ENCODE measurements at places on chromosomes 1 and 21.

DNA sequence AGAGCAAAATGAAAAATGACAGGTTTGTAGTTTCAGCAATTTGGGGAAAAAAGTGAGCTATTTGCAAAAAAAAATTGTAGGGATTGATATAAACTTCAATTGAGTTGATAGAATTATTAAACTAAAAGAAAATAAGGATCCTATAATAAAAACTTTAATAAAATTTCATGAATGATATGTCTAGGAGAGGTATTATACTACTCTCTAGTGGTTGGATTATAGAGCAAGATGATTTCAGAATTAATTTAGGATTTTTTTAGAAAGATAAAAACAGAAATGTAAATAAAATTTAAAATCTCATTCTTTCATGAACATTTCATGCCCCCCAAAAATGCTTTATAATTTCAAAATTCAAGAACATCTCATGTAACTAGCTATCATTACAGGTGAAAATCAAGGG lies 430.4 kb downstream of the DSCAM start:
- DNase-seq, result no peak
- no peak overlapping the region for H3K27ac ChIP-seq
- H3K4me3 ChIP-seq, result no peak overlapping the region

- DNase-seq, result no peak
- H3K4me3 ChIP-seq, result no peak overlapping the region
- H3K27me3 ChIP-seq, result no peaks in the 10 kb centered on the region
- H3K27ac ChIP-seq, result no peak overlapping the region
Observed at GRCh38 chr1:209611771-209612570, 28.5 kb downstream of the CAMK1G start.

DNA sequence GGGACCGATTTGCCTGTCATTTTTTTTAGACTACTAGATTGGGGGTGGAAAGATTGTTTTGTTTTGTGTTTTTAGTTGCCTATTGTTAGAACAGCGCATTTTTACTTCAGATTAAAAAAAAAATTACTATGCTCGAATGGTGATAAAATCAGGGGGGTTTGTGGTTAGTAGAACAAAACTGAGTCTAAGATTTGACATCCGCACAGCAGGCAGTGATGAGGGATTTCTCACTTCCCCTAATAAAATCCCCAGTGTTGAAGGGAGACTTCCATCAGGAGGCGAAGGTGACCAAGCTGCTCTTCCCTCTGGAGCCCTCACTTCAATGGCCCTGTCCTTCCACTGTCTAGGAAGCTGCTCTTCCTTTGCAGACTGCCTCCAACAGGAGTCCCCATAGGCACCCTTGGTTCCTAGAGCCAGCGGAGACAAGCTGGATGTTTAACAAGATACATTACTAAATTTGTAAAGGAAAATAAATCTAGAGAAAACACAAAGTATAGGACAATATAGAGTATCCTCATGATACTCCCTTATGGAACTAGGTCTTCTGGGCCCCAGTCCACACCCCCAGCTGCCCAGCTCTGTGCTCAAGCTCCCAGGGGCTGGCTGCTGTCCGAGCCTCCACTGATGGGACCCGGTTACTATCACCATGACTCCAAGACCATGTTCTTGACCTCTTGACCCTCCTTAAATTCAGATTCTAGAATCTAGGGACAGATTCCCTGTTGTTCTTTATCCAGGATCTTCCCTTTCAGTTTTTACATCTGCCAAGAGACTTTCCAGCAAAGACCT lies 31.0 kb downstream of the TENT5C start:
- H3K36me3 ChIP-seq, result no peaks in the 10 kb centered on the region
- DNase-seq, result no peak
- H3K27me3 ChIP-seq, result peaks cover 71% of the 10 kb centered on the region
- H3K27ac ChIP-seq, result no peak overlapping the region

GRCh38 chr1:110634455-110635311 lies 28.5 kb upstream of the KCNA2 start:
- H3K36me3 ChIP-seq, result no peaks in the 10 kb centered on the region
- peak overlapping the region; percentile 90 for H3K27ac ChIP-seq

DNA sequence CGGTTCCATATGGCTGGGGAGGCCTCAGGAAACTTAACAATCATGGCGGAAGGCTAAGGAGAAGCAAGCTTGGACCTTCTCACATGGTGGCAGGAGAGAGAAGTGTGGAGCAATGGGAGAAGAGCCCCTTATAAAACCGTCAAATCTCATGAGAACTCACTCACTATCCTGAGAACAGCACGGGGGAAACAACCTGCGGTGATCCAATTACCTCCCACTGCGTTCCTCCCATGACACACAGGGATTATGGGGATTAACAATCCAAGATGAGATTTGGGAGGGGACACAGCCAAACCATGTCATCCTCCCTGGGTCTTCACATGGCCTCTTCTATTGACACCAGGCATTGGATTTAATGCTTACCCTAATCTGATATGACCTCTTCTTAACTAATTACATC lies 455.1 kb upstream of the VAMP3 start:
- H3K36me3 ChIP-seq, result no peaks in the 10 kb centered on the region
- H3K27me3 ChIP-seq, result peaks cover 8% of the 10 kb centered on the region
- H3K4me3 ChIP-seq, result no peak overlapping the region

DNA sequence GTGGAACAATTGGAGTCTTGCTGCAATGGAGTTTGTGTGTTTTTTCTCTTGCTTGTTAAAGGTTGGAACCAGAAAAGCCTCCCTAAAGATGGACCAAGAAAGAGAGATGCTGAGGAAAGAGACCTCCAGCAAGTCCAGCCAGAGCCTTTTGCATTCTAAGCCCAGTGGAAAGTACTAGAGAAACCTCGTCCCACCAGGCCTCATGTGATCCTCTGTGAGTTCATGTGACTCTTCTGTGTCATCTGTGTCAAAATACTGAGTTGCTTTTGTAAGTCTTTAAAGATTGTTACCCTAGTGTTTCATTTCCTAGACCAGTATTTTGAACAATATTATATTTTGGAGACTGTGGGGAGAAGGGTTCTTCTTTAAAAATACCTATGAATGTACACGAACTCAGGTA lies 12.5 kb upstream of the EFHD2 start:
- H3K36me3 ChIP-seq, result peaks cover 4% of the 10 kb centered on the region
- no peak overlapping the region for H3K4me3 ChIP-seq
- no peaks in the 10 kb centered on the region for H3K27me3 ChIP-seq

GRCh38 chr1:206734499-206735142 lies 36.0 kb upstream of the IL19 start:
- H3K4me3 ChIP-seq, result no peak overlapping the region
- peaks cover 50% of the 10 kb centered on the region for H3K4me1 ChIP-seq
- no peaks in the 10 kb centered on the region for H3K27me3 ChIP-seq

DNA sequence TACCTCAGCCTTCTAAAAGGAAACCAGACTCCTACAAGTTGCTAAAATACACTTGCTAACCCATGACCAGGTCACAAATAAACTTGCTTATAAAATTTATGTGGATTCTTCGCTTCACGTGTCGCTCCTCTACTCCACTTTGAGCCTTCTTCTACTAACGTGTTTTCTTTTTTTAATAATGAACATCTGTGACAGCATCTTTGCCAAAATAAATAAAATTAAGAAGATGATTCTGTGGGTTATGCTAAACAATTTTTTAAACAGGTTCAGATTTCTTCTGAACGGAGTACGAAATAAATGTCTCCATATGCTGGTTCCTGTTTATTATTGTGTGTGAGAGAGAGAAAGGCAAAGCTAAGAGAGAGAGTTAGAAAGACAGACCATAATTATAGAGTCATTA lies 735.8 kb downstream of the LTN1 start:
- H3K27me3 ChIP-seq, result peaks cover 5% of the 10 kb centered on the region
- no peaks in the 10 kb centered on the region for H3K4me1 ChIP-seq
- DNase-seq, result no peak
- H3K36me3 ChIP-seq, result no peaks in the 10 kb centered on the region
- H3K27ac ChIP-seq, result no peak overlapping the region
- no peak overlapping the region for H3K4me3 ChIP-seq

GRCh38 chr1:174965362-174966007 lies 34.3 kb upstream of the CACYBP start:
- no peaks in the 10 kb centered on the region for H3K27me3 ChIP-seq
- H3K4me3 ChIP-seq, result peak overlapping the region; percentile 74
- no peak for DNase-seq
- peaks cover 1% of the 10 kb centered on the region for H3K36me3 ChIP-seq
- H3K4me1 ChIP-seq, result peaks cover 60% of the 10 kb centered on the region
- H3K27ac ChIP-seq, result peak overlapping the region; percentile 92

DNA sequence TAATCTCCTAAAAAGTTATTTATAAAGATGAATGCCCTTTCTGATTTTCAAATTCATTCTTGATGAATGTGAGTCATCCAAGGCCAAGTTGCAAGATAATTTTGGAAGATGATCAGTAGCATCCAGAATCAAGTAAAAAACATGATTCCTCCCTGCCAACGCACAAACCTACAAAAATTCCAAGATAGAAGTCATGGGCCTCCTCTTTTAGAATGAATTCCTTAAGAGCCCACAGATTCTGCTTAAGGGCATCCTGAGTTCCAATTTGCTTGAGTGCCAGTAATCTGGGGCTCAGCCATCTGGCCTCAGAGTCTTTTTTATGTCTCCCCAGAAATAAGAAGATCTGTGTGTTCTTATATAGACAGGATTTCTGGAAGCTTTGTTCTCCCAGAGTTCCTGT lies 23.2 kb upstream of the SPATA6 start:
- no peak overlapping the region for H3K27ac ChIP-seq
- no peak for DNase-seq
- peaks cover 7% of the 10 kb centered on the region for H3K27me3 ChIP-seq
- no peak overlapping the region for H3K4me3 ChIP-seq

DNA sequence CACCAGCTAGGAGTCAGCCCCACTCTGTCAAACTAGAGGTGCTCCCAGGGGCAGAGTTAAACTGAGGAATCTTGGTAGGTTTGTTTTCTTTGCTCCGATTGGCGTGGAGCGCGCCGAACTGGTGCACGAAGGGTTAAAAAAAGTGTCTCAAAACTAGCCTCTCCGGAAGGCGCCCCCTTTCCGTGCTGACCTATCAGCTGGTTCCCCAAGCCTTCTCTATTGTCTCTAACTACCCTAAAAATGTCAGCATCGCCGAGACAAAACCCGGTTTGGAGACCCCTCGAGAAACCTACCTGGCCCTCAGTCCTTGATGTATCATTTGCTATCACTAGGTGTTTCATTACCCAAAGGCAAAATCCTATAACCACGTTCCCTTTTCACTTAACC lies 2.2 kb downstream of the TGFB2 start:
- H3K36me3 ChIP-seq, result peaks cover 5% of the 10 kb centered on the region
- H3K27me3 ChIP-seq, result peaks cover 11% of the 10 kb centered on the region
- no peak overlapping the region for H3K4me3 ChIP-seq
- DNase-seq, result no peak
- H3K4me1 ChIP-seq, result peaks cover 40% of the 10 kb centered on the region
- peak overlapping the region; percentile 50 for H3K27ac ChIP-seq

GRCh38 chr1:184112176-184112948 lies 60.8 kb downstream of the TSEN15 start:
- H3K27me3 ChIP-seq, result no peaks in the 10 kb centered on the region
- DNase-seq, result no peak
- no peak overlapping the region for H3K27ac ChIP-seq
- H3K36me3 ChIP-seq, result no peaks in the 10 kb centered on the region
- no peak overlapping the region for H3K4me3 ChIP-seq
- H3K4me1 ChIP-seq, result peaks cover 2% of the 10 kb centered on the region

DNA sequence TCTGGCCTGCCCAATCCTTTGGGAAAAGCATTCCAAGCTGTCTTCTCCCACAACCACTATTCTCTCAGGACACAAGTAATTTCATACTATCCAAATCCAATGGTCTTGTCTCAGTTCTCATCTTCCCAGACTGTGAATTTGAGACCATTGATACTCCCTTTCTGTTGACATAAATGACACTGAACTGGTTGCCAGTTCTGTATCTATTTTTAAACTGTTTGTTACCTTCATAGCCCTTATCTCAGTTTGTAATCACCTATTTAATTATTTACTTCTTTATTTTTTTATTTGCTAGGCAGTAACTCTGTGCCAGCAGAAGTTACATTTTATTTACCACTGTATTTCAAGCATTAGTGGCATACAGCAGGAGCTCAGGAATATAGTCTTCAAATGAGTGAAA lies 24.0 kb downstream of the TCEANC2 start:
- H3K36me3 ChIP-seq, result peaks cover 2% of the 10 kb centered on the region
- no peak overlapping the region for H3K4me3 ChIP-seq
- no peak for DNase-seq
- H3K27me3 ChIP-seq, result no peaks in the 10 kb centered on the region
- H3K27ac ChIP-seq, result no peak overlapping the region
- peaks cover 13% of the 10 kb centered on the region for H3K4me1 ChIP-seq

DNA sequence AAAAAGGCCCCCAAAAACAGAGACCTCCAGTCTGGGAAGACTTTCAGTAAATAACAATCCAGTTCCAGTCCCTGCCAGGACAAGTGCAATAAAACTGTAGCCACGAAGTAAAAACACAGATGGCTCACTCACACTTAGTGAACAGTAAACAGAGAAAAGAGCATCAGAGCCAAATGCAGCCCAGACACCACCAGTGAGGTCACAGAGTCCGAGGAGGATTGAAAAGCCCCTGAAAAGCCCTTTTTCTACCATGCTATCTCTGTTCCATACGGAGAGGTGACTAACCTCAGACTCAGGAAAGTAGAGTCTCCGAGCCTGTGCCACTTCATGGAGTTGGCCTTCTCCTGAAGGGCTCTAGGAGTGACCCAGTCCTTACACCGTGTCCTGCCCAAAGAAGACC lies 84.5 kb downstream of the COLGALT2 start:
- no peak overlapping the region for H3K27ac ChIP-seq
- DNase-seq, result no peak
- H3K36me3 ChIP-seq, result no peaks in the 10 kb centered on the region
- H3K4me1 ChIP-seq, result peaks cover 13% of the 10 kb centered on the region

DNA sequence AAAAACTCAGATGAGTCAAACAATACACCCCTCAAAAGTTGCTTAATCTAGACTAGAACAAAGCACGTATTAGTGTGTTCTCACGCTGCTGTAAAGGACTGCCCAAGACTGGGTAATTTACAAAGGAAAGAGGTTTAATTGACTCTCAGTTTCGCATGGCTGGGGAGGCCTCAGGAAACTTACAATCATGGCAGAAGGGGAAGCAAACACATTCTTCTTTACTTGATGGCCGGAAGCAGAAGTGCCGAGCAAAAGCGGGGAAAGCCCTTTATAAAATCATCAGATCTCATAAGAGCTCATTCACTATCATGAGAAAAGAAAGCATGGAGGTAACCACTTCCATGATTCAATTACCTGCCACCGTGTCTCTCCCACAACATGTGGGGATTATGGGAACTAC lies 10.1 kb downstream of the JAM2 start:
- H3K4me1 ChIP-seq, result no peaks in the 10 kb centered on the region
- no peak overlapping the region for H3K4me3 ChIP-seq
- DNase-seq, result no peak

- no peak overlapping the region for H3K27ac ChIP-seq
- no peak for DNase-seq
- H3K27me3 ChIP-seq, result no peaks in the 10 kb centered on the region
- no peaks in the 10 kb centered on the region for H3K36me3 ChIP-seq
Observed at GRCh38 chr21:30306884-30307283, 13.2 kb downstream of the KRTAP26-1 start.

- H3K4me3 ChIP-seq, result no peak overlapping the region
- H3K36me3 ChIP-seq, result peaks cover 1% of the 10 kb centered on the region
- H3K4me1 ChIP-seq, result no peaks in the 10 kb centered on the region
Observed at GRCh38 chr1:81237473-81238089, 563.2 kb upstream of the ADGRL2 start.

Measured in activated naive CD8-positive, alpha-beta T cell treated with anti-CD3 and anti-CD28 coated beads for 36 hours (primary cell).